Motor neuron (in vitro differentiated cells): ENCODE measurements at places on chromosomes 12 and 14. TPM values are rescaled to one million over a fixed set of nuclear protein-coding genes. Genes with fewer than 3 reads are reported as not detected.

Gene USP44
- 3.9 and 4.6 TPM in 2 replicates for total RNA-seq

Gene TSPAN31
- 38.6 and 39.2 TPM in 2 replicates for total RNA-seq

Gene CLEC4A
- 0.72 and 2.2 TPM in 2 replicates for total RNA-seq

Gene SLC25A21
- total RNA-seq = 2.9 and 3.6 TPM in 2 replicates

Gene FAM186B
- total RNA-seq = 0.71 and 1.3 TPM in 2 replicates

Gene PLBD1
- total RNA-seq = 0.38 and 0.56 TPM in 2 replicates

Gene SLC10A1
- total RNA-seq = 0.82 and 1.4 TPM in 2 replicates

Gene MYO1H
- total RNA-seq = 0.09 and 0.31 TPM in 2 replicates

Gene DNAJC22
- 2.6 and 4.1 TPM in 2 replicates for total RNA-seq

Gene CLEC6A
- 0.11 and 0.31 TPM in 2 replicates for total RNA-seq

Gene BEGAIN
- total RNA-seq = 12.7 and 16.0 TPM in 2 replicates

Gene RIMBP2
- 0.09 and 3.0 TPM in 2 replicates for total RNA-seq

Gene GPRC5A
- 1.0 and 1.2 TPM in 2 replicates for total RNA-seq

Gene VRTN
- total RNA-seq = 0.43 and 0.53 TPM in 2 replicates
